ENCODE measurements at places on chromosomes 13 and 19.

DNA sequence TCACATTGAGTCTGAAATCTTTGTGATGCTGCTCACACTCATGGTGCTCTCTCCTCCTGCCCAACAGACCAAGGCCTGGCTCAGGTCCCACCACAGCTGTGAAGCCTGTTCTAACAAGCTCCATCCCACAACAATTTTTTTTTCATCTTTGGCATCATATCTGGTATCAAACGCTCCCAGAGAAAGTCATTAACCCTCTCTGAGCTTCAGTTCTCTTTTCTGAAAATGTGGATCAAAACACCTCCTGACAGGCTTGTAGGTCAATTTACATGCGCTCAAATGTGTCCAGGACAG is 224.4 kb downstream of the LACC1 start:
- DNase-seq: peak; percentile 90

DNA sequence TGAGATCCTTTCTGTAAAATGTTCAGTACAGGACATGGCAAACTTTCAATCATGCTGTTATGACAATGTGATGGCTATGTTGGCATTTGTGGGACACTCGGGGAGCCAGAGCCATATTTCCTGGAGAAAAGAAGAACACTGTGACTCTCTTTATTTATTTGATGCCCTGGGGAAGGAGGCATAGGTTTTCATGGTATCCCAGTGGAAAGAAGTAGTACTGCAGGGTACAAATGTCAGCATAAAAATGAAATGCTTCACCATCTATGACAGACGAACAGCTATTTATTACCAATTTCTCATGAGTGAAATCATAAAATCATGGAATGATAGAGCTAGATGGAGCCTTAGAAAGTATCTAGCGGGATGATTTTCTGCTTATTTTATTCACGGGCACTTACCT is 217.1 kb downstream of the COL4A1 start:
- no peak for DNase-seq

GRCh38 chr19:55080968-55081769 is 5.5 kb downstream of the EPS8L1 start:
- DNase-seq: peak; percentile 42

GRCh38 chr13:105670179-105670990 is 865.1 kb downstream of the EFNB2 start:
- DNase-seq: no peak

DNA sequence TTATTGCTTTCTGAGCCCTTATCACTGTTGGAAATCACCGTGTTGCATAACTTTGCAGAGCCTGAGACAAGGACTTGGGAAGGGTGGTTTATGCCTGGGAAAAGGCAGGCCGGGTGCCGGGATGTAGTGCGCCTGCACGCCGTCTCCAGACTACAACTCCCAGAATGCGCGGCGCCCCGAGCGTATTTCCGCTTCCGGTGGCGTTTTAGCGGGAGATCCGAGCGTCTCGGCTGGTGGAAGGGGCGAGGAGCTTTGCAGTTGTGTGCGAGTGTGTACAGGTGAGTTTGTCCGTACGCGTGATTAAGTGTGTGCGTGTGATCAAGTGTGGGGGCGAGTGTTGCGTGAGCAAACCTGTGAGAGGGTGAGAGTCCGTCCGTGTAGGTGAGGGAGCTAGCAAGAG is 75.4 kb downstream of the PEG3 start:
- DNase-seq: no peak

- DNase-seq: no peak
These were observed 150.3 kb downstream of the SLITRK5 start for GRCh38 chr13:87821512-87821911.

DNA sequence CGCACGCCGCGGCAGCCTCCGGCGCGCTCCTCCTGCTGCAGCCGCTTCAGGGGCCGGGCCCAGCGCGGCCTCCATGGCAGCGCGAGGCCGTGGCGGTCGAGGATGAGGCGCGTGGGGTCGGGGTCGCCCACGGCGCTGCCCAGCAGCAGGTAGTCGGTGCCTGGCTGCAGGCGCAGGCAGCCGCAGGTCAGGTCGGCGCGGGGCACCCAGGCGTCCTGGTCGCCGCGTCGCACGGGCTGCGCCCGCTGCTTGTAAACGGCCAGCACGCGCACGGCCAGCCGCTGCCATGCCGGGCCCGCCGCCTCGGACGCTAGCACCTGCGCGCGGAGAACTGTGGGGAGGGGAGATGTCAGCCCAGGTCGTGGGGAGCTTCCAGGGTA is 11.1 kb downstream of the NTN5 start:
- no peak for DNase-seq

- DNase-seq: no peak
These were observed 14.8 kb upstream of the RCBTB2 start for GRCh38 chr13:48547663-48548092.

DNA sequence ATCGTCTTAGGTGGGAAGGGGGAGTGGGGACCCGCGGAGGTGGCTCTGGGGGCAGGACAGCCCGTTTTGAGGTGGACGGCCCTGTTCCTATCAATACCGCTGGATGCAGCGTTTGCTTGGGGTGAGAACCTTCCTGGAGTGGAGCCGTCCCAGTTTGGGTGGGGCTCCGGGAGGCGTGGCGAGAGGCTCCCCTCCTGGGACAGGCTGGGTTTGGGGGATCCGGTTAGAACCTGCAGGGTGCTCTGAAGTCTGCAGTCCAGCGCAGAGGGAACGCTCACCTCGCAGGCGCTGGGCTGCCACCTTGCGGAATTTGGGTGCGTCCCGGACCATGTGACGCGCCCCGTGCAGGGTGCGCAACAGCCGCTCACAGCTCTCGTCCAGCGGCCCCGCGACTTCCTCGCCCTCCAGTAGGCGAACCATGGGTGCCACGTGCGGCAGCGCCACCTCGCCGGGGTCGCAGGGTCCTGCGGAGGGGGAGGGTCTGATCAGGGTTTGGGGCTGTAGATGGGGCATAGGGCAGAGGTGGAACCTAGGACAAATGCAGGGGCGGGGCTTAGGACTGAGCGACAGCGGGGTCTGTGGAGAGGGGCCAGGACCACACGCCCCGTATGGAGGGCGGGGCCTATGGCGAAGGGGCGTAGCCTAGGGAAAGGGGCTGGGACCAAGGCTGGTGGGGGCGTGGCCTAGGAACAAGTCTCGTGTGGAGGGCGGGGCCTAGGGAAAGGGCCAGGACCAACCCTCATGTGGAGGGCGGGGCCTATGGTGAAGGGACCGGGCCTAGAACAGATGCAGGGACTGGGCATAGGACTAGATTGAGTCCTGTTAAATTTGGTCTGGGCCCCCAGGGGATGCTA is 13.8 kb downstream of the SH2D3A start:
- DNase-seq: no peak

GRCh38 chr19:3224346-3225168 is at the start of gene CELF5:
Gene CELF5 (plus strand): TSS chr19:3224661. CDS start chr19:3224740, 79 bp downstream.
- DNase-seq: no peak

GRCh38 chr13:100800283-100800875 is 125.8 kb upstream of the TMTC4 start:
- DNase-seq: no peak

DNA sequence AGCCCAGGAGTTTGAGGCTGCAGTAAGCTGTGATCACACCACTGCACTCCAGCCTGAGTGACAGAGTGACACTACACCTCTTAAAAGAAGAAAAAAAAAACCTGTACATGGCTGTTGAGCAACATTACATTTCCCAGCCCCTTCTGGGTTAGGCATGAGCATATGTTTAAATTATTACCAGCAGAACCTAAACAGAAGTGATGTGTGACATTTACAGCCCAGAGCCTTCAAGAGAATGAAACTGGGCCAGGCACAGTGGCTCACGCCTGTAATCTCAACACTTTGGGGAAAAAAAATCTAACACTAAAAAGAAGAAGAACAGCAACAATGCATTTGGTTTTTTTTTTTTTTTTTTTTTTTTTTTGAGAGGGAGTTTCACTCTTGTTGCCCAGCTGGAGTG is 38.3 kb downstream of the MRPS31 start:
- DNase-seq: no peak

DNA sequence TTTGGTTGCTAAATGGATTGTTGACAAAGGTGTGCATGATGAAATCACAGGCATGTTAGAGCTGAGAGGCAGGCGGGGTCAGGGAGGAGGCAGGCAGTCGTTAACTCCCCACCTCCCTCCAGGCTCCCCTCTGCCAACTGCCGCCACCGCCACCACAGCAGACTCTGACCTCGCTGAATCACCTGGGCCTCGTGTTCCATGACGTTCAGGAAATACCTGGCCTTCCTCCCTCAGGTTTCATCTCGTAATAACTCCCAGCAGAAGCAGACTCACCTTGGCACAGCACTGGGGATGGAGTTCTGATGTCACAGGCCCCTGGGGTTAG is 198.5 kb downstream of the KATNAL1 start:
- no peak for DNase-seq

- DNase-seq: no peak
These were observed 123.1 kb downstream of the TUBA3C start for GRCh38 chr13:19058566-19058965.

GRCh38 chr13:46526740-46527139 is 26.2 kb upstream of the LRCH1 start:
- no peak for DNase-seq

GRCh38 chr19:15297416-15298224 is 34.7 kb downstream of the BRD4 start:
- no peak for DNase-seq

- peak; percentile 74 for DNase-seq
These were observed 9.2 kb downstream of the NOSIP start for GRCh38 chr19:49570997-49571676.

GRCh38 chr13:22717036-22717435 is 463.7 kb upstream of the SGCG start:
- no peak for DNase-seq

- no peak for DNase-seq
These were observed 751.1 kb downstream of the FGF9 start for GRCh38 chr13:22422023-22422422.

DNA sequence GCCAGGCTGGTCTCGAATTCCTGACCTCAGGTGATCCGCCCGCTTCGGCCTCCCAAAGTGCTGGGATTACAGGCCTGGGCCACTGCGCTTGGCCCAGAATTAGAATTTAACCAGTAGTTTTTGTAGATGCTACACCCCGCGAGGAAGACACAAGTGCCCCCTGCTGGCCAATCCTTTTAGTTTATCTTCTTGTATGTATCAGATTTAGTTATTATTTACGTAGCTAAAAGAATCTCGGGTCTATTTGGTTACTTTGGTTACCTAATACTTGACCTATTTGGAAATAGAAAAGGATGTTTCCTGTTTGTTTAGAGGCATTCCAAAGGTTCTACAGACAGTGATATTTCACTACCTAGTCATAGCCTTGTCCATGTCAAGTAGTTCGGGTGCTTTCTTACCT is 22.0 kb downstream of the MUC16 start:
- no peak for DNase-seq

DNA sequence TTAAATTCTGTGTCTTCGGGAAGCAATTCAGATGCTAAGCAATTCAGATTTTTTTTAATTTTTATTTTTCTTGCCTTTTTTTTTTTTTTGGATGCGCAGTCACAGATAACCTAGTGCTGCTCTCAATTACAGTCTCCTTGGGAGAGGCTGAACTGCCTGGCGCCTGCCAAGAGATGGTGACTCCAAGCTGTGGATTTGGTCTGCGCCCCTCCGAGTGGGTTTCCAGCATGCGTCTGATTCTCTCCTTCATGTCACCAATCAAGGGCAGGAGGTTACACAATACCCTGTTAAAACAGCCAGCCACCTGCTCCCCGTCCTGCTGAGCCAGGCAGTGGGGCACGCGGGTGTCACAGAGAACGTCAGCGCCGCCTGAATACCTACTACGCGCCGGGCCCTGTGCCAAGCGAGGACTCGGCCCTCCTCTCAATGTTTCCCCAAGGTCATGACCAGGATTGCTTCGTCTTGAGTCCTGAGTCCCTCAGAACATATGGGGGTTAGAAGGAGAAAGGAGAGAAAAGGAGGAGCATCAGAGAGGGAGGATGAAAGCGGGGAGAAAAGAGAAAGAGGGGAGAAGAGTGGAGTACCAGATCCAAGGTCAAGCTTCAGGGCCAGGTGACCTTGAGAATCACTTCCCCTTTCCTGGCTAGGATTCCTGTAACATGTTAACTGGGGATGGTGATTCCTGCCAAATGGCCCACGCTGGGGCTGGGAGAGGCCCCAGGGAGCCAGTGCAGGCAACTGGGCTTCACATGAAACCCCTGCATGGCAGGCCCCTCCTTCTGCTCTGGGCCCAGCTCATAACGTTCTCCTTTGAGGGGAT is 213.6 kb downstream of the URI1 start:
- no peak for DNase-seq

GRCh38 chr19:46919324-46919723 is 58.5 kb downstream of the ARHGAP35 start:
- DNase-seq: no peak

DNA sequence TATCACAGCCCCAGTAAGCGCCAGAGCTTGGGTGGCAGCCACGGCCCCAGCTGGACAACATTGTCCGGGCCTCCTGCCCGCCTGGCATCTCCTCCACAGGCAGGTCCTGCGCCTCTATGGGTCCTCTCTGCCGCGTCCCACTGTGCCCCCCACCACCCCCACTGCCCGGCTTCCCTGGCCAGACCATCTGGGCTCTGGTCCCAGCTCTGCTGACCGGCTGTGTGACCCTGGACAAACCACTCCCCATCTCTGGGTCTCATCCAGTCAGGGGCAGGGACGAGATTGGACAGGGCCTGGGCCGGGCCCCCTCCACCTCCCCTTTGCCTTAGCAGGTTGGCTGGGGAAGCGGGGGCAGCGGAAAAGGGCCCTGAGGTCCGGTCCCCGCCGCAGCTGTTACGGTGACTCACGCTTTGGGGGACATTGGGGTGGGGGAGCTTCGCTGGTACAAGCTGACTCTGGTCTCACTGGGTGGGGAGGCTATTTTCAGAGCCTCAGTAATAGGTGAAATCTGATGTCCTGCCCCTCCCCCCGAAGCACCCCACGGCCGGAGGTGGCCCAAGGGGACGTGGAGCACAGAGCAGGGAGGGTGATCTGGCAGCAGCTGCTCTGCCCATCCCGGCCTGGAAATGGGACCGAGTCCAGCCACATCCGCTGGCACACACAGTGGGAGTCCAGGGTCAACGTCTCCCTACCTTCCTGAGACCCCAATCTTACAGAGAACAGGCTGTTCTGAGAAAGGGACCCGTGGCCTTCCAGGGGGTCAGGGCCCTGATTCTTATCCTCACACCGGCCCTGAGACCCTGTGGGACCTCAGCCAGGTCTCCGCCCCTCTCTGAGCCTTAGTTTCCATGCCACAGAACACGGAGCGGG is 9.1 kb downstream of the NFIC start:
- no peak for DNase-seq

- DNase-seq: no peak
These were observed 35.5 kb downstream of the DHRS12 start for GRCh38 chr13:51768378-51768921.

- DNase-seq: no peak
These were observed 164.3 kb upstream of the TUBA3C start for GRCh38 chr13:19345916-19346422.

- no peak for DNase-seq
These were observed 21.7 kb downstream of the ZNF613 start for GRCh38 chr19:51948975-51949374.

Data from NCI-H1694 (cell line).